ENCODE measurements at places on chromosomes 2 and 18.

GRCh38 chr2:175855794-175856453 lies 146.1 kb downstream of the LNPK start:
- DNase-seq: no peak

DNA sequence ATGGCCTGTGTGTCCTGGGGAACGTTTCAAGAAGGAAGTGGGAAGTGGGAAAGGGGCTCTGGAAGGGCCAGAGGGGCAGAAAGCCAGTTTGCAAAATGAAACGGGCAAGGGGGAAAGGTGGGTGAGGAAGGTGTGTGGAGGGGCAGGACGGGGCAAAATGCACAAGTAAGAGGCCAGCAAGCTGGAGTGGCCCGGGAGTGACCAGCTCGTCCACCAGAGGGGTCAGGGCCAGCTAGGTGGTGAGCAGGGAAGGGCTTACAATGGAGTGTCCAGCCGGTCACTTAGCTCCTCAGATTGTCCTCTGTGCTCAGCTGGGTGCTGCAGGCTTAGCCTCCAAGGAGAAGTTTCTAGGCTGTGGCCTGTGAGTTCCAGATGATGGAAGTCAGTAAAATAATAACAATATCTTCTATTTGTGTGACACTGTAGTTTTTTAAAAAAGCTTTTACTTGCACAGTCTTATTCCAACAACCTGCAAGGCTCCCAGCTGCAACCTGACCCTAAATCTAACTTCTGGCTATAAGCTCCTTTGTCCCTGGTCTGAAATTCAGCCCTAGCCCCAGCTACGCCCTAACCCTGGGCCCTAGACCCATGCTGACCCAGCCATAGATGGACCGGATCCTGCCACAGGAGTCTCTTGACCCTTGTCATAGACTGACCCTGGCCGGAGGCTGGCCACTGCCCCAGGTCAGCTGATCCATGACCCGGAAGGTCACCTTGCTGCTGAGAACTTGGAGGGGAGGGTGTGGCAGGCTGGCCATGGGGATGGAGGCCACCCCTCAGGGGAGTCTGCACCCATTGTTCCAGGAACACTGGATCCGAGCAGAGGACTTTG lies 29.2 kb downstream of the MYO7B start:
- no peak for DNase-seq

- no peak for DNase-seq
Observed at GRCh38 chr18:55121397-55122170, 162.3 kb upstream of the CCDC68 start.

DNA sequence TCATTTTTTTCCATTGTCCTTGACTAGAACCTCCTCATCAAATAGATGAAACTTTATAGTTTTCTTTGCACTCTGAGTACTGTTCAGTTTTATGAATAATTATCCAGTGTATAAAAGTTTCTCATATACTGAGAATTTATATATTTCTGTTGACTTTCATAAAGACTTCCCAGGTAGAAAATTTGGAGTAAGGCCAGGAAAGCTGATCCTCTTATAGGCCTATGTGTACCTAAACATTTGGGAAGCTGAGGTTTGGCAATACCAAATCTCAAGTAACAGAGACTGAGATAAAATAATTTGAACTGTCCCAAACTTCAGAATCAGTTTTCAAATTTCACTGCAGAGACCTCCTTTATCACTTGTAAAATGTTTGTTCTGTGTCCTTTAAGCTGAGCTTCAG lies 43.4 kb downstream of the CCDC102B start:
- DNase-seq: no peak

DNA sequence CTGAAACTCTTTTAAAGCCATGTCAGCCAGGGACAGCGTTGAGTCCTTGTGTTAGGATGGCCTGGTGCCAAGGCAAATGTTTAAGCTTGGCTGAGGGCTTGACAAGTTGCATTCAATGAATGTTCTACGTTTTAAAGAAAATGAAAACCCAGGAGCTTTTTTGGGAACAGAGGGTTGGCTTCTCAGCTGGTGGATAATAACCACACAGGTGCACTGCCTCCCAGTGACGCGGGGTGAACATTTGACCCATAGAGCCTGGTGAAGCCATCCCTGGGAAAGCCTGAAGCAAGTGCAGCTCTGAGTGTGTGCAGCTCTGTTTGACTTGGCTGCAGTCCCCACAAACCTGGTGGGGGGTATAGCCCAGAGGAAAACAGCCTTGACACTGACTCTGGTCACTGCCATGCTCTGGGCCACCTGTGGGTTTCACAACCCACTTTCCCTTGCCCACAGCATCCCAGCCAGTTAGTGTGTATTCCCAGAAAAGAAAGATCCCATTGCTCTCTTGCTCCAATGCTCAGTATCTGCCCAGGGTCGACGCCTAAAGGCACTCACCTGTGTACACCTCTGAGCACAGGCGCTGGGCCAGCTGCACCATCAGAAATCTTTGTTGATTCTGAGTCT lies 874.9 kb downstream of the RNF144A start:
- DNase-seq: no peak

GRCh38 chr2:180730976-180731375 lies 249.4 kb upstream of the UBE2E3 start:
- DNase-seq: no peak

DNA sequence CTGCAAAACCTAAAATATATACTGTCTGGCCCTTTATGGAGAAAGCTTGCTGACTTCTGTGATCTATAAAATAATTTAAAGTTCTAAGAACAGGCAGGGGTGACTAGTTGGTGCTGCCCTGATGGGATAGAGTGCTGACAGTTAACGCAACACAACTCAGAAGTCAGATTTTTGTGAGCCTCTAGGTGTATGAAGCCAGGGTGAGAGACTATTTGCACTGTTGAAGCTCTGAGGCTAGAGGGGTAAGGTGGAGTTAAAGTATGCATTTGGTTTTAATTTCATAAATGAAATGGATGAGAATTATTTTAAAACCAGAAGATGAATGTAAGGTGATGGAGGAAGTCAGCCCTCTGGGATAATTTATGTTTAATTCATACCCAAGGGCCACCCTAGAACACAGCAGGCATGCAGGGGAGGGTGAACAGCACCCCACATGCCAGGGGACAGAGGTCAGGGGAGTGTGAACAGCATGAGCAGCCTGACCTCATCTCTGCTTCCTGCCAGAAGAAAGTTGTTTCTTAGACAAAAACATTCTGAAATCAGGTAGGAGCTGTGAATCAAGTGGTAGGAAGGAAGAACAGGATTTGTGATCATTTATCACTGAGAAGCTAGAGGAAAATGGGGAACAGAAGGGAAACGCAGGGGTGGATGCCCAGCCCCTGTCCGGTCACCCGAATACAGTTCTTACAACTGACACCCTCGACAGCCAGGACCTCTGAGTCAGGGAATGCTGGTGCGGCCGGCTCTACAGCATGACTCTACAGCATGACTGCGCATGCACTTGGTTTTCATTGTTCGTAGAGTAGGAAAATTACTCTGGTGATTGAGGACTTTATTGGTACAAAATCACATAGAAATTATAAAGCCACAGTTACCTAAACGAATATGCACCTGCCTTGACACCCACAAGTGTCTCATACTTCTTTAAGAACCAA lies 93.1 kb downstream of the MBP start:
- DNase-seq: no peak

- no peak for DNase-seq
Observed at GRCh38 chr2:45577441-45577840, 33.6 kb downstream of the SRBD1 start.

DNA sequence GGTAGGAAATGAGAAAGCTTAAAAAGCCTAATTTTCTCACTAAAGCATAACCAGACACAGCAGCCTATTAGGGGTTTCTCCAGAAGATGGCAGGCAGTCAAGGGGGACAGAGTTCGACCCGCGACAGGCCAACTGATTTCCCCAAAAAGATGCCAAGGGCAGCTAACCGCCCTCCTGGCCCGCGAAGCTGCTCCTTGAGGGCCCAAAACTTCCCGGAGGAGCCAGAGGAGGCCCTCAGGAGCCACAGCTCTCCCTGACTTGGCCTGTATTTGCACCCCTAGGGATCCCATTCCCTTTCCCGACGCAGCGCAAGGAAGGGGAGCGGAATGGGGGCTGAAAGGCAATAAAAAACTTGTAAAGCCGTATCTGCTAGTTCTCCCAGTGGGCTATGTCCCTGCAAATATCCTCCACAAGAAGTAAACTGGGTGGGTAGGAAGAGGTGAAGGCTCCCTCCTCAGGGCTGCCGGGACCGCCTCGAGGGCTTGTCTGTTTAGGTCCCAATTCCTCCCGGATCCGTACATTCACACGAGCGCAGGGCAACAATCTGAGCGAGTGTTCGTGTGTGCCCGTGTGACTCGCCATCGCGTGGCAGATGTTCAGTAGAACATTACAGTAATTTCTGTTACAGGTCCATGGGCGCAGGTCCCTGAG lies 756 bp upstream of the NAGK start:
- no peak for DNase-seq

GRCh38 chr2:47272031-47272864 lies 117.1 kb upstream of the STPG4 start:
- no peak for DNase-seq

DNA sequence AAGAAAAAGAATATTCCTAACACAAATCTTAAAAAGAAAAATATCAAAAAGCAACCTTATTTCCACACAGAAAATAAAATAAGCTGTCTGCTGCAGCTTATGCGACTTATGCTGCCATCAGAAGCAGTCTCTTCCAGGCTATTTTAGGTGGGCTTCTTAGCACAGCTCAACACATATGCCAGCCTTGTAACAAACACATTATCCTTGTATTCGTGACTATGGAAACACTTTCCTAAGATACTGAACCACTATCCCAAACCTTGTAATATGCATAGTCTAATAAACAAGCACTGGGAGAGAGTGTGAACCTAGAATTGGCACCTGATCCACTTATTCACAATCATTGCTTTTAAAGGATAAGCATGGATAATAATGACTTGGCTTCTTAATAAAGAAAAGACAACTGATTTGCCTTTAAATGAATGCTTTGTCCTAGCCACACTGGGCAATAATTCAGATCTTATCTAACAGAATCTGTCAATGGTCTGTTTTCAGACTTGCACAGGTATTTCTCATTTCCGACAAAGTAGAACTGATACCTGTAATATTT lies 40.0 kb upstream of the RNU4ATAC start:
- no peak for DNase-seq

- no peak for DNase-seq
Observed at GRCh38 chr18:69996951-69997798, 49.5 kb upstream of the CD226 start.

- DNase-seq: no peak
Observed at GRCh38 chr2:63643486-63643885, 54.7 kb downstream of the MDH1 start.

DNA sequence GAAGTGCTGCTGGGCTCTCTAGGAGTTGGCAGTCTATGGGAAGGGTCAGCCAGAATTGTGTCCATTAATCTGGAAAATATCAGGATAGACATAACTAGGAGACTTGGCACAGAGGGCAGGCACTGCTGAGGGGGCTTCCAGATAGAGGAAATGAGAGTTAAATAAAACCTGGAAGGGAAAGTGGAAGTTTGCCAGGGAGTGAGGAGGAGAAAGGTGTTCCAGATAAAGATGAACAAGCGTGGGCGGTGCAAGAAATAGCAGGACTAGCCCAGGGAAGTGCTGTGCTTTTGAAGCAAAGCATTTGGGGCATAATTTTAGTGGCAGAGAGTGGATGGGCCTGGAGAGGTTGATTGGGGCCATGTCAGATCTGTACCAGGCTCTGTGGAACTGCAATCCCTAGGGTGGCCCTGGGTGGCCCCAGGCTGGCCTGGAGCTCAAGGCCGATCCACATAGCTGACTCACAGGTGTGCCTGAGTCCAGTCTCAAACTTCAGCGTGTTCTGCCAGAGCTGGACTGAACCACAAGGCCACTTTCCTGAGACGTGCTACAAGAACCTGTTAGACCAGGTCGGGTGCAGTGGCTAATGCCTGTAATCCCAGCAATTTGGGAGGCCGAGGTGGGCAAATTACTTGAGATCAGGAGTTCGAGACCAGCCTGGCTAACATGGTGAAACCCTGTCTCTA lies 26.9 kb downstream of the GALM start:
- DNase-seq: no peak

DNA sequence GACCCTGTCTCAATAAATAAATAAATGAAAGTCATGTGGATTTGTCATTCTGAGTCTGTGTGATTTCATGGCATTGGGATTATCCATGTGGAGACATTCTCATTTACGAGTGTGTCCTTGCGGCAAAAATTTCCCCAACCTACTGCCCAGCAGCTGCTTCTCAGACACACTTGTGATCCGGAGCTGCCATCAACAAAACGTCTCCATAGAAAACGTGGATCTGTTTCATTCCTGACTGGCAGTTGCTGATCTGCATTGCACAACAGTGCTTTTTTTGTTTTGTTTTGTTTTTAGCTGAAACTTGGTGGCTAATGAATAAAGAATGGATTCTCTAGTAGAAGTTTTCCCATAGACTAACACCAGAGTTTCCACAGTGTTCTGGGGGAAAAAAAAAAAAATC lies 74.7 kb downstream of the TGIF1 start:
- DNase-seq: no peak

- no peak for DNase-seq
Observed at GRCh38 chr2:69322631-69323030, 64.4 kb downstream of the GFPT1 start.

DNA sequence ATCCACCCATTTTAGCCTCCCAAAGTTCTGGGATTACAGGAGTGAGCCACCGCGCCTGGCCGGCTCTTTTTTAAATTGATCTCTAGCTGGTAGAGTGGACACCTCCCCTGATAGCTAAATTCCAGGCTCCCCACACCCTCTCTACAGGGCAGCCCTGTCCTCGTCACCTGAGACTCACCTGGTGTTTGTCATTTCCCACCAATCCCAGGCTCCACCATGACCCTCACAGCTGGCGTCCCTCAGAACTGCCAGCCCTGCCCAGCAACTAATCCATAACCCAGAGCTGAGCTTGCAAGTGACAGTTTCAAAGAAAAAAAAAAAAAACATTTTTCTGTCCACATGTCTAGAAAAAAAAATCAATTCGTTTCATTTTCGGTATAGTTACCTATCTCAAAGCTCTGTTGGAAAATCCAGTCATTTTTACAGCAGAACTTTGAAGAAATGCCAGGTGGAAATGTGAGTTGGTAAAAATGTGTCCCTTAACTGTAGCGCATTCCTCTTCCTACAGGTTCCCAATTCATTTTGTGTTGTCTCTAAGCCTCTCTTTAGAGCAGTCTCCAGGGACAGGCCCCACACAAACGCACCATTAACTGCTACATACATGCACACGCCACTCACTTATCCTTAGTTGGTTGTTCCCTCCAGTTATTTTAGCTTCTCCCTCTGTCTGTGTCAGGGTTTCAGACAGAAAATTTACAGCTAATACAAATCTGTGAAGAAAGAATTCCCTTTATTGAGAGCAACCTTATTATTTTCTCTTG lies 294.7 kb downstream of the FBXO15 start:
- DNase-seq: no peak

- no peak for DNase-seq
Observed at GRCh38 chr2:98585386-98585785, 22.9 kb downstream of the COA5 start.

DNA sequence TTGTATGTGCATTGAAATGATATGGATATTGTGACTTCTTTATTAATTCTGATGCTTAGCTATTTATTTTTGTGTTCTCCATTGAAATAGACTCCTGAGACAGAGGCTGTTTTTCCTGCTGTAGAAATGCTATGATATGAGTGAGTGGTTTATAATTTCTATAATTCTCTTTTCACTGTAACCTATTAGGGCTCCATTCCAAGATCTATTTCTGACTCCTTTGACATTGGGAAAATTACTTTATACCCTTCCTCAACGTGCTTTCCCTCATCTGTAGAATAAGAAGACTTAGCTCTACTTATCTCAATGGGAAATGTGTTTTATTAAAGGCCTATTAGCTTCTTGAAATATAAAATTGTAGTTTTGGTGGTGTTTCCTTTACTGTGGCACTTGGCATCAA lies 144.5 kb upstream of the RPRM start:
- DNase-seq: no peak

GRCh38 chr18:8081267-8081666 lies 514.2 kb downstream of the PTPRM start:
- DNase-seq: no peak

Data from esophagus squamous epithelium (tissue), 5 donors.